ENCODE measurements at places on chromosomes 7 and 10.

DNA sequence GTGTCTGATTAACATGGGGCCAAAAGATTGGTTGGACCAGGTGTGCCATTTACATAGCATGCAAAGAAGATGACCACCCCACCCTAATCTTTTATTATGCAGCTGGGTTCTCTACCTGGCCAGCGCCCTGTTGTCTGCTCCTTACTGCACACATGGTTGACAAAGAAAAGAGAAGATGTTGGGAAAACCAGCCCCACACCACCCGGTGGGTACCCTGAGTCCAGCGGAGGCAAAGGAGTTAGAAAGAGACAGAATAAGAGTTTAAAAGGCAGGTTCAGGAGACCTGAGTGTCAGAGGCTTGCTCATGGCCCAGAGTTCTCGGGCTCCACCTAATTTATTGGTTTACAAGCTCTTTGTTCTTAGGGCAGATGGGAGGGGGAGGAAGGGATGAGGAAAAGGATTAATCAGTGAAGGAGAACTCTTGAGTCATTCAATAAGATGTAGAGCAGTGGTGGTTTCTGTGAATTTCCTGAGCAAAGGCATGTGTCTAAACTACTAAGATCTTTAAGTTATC is 24.1 kb upstream of the ABCA13 start:
- no peak for DNase-seq

DNA sequence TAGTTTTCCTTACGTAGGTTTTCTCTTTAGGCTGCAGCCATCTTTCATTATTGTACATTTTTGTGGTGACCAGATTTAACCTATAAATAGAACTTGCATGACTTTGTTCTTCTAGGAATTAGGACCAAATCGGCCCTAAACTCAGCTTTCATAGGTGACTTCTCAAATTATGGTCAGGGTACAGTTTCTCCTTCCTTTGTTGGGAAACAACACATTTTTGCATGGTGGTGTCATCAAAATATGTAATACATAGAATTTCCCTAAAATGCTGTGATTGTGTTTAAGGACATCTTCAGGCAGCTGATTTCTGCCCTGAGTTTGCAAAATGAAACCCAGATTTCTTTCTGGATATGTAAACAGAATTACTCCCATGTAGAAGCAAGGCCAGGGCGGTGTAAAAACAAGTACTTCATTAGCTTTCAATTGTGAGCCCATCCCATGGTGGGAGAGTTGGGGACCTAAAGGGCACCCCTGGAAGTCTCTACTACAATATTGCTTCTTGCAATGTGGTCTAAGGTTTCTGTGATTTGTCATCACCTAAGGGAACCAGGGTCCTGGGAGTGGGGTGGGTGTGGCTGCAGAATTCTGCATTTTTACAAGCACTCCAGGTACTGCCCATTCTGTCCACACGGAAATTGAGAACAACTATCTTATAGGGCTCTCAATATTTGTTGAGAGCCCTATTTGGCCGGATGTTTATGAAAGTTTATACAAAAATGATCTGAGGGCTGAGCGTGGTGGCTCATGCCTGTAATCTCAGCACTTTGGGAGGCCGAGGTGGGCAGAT is 121.0 kb upstream of the FAM171A1 start:
- no peak for DNase-seq

DNA sequence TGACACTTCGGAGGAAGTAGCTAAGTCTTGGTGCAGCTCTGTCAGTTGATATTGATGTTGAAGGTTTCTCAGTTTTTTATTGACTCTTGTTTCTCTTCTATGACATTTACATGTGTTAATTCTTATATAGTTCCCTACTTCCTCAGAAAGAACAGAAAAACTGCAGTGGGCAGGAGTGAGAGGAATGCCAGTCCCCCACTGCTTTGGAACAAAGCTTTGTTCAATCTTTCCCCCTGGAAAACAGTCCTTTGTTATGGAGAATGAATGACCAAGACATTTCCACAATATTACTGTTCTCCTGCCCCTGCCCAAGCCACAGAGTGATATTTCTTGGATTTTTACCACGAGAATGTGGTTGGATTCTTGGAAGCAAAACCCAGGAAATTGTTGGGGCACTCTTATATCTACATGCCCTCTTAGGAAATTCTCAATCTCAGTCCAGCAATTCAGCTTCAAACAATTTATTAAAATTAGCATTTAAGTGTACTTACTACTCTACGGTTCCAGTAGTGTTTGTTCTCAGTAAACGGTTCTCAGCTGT is 258.0 kb upstream of the KCND2 start:
- DNase-seq, result no peak

- DNase-seq, result no peak
Observed at GRCh38 chr7:128928882-128929788, 8.6 kb upstream of the IRF5 start.

DNA sequence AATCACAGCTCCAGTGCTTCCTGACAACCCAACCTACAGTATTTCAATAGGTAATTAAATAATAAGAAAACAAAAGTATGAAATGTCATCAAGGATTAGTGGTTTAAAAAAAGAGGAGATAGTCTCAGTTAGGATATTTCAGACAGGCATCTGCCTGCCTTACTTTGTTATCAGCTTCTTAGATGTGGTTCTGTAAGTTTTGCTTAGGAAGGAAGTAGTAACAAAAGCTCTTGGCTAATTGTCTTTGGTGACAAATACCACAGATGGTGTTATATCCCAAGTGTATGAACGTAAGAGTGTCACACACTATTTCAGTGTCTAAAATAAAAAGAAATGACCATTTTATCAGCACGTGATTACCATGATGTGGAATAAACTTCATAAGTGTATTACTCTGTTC is 9.8 kb upstream of the ACTA2 start:
- no peak for DNase-seq

DNA sequence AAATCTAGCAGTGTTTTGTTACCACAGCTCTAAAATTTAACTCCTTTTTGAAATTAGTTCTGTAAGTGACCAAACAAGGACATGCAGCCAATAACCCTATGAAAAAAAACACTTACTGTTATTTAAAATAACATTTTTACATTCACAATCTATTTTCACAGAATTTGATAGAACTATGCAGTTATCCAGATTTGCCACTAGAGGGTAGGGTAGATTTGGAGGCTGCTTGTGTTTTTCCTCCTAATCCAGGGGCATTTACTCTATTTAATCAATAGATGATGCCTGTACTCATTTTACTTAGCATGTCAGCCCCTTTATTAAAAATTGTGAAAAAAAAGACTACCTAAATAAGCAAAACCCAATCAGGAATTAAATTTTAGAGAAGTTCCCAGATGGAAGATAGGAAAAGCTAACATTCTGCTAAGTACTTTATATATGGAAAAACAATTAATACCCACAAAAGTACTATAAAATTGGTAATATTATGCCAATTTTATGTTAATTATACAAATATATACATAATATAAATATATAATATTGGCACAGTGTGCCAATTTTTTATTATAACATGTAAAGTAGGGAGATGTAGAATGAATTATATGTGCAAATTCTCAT is 18.1 kb upstream of the LIPK start:
- no peak for DNase-seq

DNA sequence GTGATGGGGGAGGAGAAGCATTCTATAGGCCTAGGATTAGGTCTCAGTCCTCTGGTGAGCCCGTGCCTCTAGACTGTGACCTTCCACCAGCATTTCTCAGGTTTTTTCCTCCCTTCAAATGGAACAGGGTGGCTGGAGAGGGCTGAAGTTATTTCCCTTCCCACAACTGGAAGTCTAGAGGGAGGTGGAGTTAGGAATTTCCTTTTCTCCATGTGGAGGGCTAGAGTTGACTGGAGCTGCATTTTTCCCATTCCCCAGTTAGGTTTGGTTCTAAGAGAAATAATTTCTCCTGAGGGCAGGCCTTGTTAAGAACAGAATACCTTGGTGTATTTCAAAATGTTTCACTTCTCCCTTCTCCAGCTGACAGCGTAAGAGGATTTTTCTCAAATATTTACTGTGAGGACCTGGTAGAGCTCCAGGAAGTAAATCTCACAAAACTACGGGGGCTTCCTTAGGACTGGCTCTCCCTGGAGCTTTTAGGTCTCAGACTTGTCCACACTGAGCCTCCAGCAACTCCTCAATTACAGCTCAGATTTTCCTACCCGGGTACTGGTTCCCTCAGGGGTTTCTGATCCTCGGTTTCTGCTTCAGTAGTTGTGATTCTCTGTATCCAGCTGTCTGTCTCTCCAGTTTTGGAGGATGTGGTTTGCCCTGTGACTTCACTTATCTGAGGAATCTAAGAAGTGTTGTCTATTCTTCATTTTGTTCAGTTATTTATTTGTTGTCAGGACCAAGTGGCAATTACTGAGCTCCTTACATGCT is 6.0 kb upstream of the REEP3 start:
- no peak for DNase-seq

- no peak for DNase-seq
Observed at GRCh38 chr7:29413626-29414136, 150.0 kb upstream of the PRR15 start.

DNA sequence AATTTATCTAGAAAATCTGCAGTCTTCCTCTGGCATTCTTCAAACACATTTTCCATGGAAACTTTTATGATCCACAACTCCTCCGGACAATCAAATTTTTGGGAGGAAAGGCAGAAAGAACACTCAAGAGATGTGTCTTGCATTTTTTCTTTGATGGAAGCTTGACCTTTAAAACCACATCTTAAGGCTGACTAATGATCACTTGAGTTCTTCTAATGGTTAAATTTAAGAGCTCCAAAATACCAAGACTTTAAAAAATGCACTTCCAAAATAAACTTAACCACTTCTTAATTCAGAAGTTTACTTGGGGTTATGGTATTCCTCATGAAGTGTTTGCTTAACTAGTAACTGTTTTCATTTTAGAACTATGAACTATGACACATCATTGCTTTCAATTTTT is 43.3 kb downstream of the ETV1 start:
- DNase-seq, result no peak

- no peak for DNase-seq
Observed at GRCh38 chr10:10332786-10333185, 684.9 kb upstream of the CELF2 start.

- DNase-seq, result no peak
Observed at GRCh38 chr10:131899695-131900349, 986 bp upstream of the PPP2R2D start.

GRCh38 chr7:17123020-17123419 is 175.4 kb upstream of the AHR start:
- no peak for DNase-seq

- DNase-seq, result no peak
Observed at GRCh38 chr7:52648872-52649271, 386.6 kb upstream of the POM121L12 start.

- no peak for DNase-seq
Observed at GRCh38 chr7:106163257-106163656, 51.1 kb upstream of the SYPL1 start.

DNA sequence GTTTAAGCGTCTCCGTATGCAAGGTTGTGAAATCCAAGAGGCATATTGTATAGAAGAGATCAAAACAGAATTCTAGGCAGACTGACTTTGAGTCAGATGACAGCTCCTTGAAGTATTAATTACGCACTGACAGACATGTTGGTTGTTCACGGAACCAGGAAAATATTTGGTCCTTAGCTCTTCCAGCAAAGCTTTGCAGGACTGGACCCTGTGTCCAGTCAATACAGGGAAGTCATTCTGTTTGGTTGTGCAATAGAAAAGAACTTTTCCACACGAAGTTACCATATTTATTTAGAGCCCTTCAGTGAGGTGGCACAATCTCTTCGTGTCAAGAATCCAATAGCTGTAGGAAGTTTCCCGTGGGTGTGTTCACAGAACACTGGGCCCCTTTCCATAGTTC is 205.3 kb downstream of the ARHGAP21 start:
- DNase-seq, result no peak

- DNase-seq, result no peak
Observed at GRCh38 chr7:132553031-132553430, 23.2 kb downstream of the PLXNA4 start.

DNA sequence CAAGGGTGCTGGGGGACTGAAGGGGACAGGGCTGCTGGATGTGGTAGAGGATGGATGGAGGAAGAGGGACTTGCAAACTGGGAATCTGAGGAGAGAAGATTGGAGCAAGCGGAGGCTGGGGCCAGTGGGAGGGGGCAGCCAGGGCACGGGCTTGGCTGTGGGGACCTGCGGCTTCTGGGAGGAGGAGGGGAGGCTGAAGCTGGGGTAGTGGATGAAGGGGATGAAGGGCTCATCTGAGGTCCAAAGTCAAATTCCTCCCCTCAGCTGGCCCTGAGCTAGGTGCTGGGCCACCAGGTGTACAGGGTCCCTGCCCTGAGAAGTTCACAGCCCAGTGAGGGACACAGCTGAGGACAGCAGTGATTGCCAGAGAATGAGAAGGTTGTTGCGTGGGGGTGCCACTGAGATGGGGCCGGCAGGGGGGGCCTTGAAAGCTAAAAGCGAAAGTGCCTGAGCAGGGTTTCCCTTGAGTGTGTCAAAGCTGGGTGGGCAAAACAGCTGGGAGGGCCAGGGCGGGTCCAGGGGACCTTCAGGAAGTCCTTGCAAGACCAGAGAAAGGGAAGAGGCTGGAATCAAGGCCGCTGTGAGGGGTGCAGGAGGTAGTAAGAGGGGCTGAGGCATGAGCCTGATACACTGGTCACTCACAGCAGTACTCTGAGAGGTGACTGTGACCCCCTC is 75.2 kb downstream of the MYL10 start:
- no peak for DNase-seq

DNA sequence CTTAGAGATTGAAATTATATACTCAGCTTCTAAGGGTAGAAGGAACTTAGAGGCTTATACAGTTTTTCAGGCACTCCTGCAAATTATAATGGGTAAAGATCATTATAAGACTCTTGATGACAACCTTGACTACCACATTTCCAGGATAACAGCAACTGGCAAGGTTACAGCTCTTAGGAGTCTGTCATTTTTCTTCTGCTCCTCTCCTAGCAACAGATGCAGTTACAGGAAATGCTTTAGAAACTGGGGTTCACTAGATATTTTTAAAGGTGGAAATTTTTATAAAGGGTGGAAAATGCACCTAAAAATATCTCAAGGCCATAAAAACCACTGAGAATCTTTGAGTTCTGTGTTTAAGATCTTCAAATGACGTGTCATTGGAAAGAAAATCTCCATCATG is 185.8 kb downstream of the RELN start:
- DNase-seq, result no peak

GRCh38 chr10:63670291-63670898 is 149.2 kb downstream of the REEP3 start:
- no peak for DNase-seq

- DNase-seq, result no peak
Observed at GRCh38 chr10:61747307-61747706, 84.6 kb downstream of the CABCOCO1 start.

DNA sequence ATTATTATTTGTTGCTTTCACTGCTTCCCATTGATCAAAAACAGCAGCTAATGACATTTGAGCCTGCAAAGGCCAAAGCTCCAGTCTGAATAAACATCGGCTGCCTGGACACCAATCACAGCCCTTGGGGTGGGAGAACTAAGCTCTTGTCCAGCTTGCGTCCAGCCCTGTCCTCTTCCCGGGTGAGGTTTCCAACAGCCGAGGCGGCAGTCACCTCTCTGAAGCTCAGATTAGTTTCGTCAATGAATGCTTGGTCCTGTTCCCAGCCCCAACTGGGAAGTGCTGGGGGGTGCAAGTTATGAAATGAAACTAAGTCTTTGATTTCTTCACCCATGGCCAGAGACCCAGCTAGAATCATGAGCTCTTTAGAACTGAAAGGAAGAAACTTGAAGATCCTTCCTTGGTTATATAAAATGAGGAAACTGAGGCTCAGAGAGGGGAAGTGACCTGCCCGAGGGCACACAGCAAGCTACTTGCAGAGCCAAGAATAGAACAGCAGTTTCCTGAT is 114.0 kb upstream of the TCF7L2 start:
- DNase-seq, result no peak
